Memory B cell (primary cell): ENCODE measurements at places on chromosomes 11 and 22.

DNA sequence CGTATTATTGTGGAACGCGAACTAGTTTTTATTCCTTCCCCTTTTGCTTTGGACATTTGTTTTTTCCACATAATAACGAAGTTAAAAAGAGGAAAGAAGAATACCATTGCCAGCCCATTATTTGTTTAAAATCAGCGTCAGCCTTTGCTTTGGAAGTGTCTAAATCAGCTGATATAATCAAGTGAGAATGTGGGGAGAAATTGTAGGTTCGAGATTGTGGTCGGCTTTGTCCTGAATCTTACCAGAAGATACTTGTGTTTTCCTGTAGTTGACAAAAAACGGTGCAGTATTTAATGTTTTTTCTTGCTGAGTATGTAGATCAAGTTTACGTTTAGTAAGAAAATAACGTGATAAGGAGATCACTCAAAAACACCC lies 935 bp downstream of the ZNF143 start:
- no peak for DNase-seq

GRCh38 chr11:67494371-67495233 lies 10.6 kb downstream of the PITPNM1 start:
- DNase-seq = no peak

DNA sequence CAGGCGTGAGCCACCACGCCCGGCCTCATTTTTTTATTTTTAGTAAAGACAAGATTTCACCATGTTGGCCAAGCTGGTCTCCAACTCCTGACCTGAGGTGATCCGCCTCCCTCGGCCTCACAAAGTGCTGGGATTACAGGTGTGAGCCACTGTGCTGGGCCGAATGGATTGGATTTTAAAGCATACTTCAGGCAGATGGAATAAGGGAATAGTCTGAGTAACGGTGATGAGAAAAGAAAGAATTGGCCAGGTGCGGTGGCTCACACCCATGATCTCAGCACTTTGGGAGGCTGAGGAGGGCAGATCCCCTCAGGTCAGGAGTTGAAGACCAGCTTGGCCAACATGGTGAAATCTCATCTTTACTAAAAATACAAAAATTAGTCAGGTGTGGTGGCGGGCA lies 2.1 kb upstream of the CBL start:
- no peak for DNase-seq

DNA sequence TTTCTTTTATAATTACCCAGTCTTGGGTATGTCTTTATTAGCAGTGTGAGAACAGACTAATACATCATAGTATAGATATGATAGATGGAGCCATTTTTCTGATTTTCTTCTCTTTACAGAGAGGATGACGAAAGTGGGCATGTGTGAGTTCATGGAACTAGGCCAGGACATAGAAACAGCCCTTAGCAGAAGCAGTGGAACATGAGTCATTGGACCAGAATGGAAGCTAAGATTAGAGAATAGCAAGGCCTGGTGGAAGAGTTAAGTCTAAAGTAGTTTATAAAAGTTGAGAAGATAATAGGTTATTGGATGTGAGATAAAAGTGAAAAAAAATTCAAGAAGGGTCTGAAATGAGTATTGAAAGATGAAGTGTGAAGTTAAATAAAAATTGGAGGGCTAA lies 97.0 kb upstream of the MPPED2 start:
- DNase-seq = no peak

- no peak for DNase-seq
These were observed 2048.3 kb upstream of the RAG2 start for GRCh38 chr11:38646382-38646781.

GRCh38 chr11:123822032-123822431 lies 15.9 kb upstream of the OR6M1 start:
- DNase-seq = no peak

- no peak for DNase-seq
These were observed 99.8 kb upstream of the OR9G4 start for GRCh38 chr11:56848141-56848809.

- DNase-seq = no peak
These were observed 292.8 kb downstream of the NXPE2 start for GRCh38 chr11:114970927-114971645.

- DNase-seq = no peak
These were observed 858.7 kb upstream of the RAG2 start for GRCh38 chr11:37456746-37457145.

DNA sequence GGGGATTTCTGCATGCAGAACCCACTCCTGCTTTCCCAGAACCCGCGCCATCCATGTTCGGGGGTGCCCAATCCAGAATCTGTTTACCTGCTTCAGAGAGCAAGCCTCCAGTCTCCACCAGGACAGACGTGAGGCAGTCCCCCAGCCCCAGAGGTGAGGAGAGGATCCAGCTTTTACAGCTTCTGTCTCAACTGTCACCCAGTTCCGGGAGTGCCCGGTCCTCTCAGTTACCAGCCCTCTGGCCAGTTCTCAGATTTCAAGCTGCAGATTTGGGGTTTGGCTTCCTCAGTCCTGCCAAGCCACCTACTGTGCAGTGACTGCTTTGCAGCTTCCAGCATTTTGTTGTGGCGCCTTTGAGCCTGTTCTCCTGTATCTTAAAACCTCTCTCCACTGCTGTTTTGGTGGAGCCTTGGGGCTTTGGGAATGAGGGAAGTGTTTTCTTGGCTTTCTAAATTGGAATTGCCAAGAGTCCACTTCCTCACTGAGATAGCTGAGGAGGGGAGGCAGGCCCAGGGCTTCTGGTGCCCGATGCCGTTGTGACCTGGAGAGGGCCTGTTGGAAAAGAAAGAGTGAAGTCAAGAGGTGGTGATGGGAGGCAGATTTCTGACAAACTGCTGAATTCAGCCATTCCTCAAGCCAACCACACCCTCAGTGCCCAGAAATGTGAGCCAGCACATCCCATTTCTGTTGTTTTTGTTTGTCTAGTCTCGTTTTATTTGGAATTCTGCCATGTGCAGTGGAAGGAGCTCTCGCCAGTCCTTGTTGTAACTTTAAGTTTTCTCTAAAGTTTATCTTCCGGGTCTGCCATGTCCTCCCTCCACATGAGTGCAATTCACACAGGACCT lies 513.4 kb downstream of the TBC1D22A start:
- DNase-seq = no peak

- peak; percentile 89 for DNase-seq
These were observed 1.5 kb downstream of the CASTOR1 start for GRCh38 chr22:30287648-30288418.

DNA sequence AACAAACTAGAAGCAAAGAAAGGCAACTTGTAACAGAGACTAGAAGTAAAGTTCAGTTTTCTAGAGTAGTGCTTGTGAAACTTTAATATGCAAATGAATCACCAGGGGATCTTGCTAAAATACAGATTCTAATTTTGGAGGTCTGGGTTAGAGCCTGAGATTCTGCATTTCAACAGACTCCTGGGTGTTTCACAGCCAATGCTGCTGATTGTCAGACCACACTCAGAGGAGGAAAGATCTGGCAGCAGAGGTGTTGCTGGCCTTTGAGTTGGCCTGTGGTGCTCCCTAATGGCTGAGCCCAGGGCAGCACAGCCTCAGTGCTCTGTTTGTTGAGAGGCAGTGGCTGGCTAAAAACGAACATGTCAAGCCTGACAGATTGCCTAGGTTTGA lies 5.4 kb downstream of the CRY2 start:
- no peak for DNase-seq

- no peak for DNase-seq
These were observed 20.3 kb downstream of the FAM118B start for GRCh38 chr11:126231725-126232459.

- DNase-seq = no peak
These were observed 407.0 kb downstream of the BRD1 start for GRCh38 chr22:49420651-49421050.

- no peak for DNase-seq
These were observed 16.2 kb downstream of the SLC37A2 start for GRCh38 chr11:125079151-125079877.

GRCh38 chr11:34546511-34547209 lies 33.1 kb upstream of the ELF5 start:
- no peak for DNase-seq

GRCh38 chr11:131495423-131495822 lies 125.0 kb downstream of the NTM start:
- DNase-seq = no peak

DNA sequence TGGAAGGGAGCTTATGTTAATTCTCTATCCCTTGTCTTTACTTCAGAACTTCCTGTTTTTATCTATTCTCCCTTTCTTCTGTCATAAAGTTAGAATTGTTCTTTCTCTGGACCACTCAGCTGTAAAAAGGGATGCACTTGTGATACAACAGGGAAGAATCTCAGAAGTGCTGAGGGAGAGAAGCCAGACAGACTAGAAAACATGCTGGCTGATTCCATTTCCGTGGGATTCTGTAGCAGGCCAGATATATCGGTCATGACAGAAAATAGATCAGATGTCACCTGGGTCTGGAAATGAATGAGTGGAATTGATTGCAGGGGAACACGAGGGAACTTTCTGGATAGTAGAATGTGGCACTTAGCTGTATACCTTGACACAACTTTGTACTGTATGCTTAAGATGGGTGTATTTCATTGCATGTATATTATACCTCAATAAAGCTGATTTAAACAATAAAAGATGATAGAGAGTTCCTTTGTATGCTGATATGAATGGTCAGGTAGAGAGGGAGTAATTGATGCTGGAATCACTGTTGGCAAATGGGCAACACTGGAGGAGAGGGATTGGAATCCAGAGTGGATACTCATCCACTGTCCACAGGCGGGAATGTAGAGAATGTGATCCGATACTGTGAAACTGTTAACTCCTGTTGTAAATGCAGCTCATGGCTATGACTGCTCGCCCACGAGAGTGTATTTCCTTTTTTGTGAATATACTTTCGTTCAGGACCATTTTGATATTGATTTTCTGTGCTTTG lies 59.6 kb downstream of the ATXN10 start:
- DNase-seq = no peak

DNA sequence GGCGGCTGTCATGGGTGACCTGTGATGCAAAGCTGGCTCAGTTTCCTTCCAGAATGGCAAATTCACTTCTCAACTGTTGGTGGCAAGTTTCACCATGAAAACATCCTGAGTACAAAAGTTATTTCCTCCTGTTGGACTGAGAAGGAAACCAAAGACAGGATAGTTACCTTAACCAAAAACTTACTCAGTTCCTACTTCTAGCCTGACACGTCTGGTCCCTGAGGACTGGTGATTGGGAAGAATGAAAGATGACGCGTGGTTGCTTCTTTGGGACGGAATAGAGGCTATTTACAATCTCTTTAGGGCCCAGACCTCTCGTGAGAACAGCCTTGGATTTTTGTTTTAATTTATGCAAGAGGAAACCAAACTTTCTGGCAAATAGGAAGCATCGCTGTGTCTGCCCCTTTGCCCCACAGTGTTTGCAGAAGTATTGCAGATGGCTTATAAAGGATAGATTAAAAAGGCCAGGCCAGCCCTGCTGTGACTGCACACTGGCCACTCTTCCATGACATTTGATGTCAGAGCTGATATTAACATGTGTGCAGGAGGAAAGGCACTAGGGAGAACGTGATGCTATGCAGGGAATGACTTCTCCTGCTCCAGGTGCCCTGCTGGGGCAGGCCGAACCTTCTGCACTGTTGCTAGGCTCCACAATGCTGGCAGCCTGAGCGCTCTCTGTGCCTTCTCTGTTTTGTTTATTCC lies 7.6 kb downstream of the VPS26B start:
- no peak for DNase-seq

- DNase-seq = no peak
These were observed 15.6 kb downstream of the SIAE start for GRCh38 chr11:124657904-124658303.

DNA sequence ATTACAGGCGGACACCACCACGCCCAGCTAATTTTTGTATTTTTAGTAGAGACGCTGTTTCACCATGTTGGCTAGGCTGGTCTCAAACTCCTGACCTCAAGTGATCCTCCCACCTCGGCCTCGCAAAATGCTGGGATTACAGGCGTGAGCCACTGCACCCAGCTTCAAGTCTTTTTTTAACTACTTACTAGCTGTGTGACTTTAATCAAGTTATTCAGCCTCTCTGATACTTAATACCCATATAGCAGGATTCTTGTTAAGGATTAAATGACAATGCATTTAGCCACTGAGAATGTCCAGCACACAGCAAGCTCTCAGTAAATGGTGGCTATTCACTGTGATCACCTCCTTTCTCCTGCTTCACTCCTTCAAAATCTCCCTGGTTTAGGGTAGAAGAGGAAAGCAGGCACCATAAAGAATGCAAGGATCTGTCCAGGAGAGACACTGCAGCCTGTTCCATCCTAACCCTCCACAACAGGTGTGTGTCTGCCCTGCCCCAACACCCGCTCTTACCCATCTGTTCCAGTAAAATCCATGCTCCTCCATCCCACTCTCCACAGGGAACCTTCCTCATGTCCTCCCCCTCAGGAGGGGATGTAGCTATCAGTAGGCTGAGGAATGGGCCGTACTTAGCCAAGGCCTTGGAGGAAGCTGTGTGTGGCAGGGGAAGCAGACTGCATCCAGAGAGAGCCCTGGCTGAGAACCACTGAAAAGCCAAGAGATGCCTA lies 69.3 kb downstream of the MICAL3 start:
- DNase-seq = no peak

DNA sequence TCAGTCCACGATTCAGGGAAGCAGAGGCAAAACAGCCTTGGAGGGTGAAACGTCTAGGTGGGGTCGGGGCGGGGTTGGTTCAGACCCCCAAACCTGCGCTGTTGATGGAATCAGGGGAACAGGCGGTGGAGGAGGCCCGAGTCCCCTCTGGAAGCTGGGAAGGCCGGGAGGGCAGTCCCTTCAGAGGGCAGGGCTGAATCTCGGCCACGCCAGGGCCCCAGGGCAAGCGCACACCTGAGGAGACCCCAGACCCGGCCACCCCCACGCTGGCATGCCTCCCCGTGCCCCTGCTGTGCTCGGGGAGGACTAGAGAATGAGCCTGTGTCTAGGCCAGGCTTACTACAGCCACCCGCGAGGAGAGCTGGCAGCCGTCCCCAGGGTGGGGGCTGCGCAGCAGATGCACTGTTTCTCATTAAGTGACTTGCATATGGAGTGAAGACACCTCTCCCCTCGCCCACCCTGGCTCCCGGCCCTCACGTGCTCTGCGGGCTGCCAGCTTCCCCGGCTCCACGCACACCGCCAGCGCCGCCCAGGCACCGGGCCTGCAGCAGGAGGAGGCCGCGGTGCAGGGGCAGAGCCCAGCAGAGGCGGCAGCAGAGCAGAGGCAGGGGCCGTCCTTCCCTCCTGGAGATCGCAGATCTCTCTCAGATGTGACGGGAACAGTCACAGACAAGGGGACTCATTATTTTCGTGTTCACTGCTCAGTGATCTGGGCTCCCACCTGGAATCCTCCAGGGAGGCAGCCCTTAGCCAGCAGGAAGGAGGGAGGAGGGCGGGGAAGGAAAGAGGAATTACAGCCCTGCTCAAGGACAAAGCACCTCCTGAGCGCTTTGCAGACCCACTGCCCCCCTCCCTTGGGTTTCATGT lies 47.1 kb upstream of the OPCML start:
- DNase-seq = no peak

DNA sequence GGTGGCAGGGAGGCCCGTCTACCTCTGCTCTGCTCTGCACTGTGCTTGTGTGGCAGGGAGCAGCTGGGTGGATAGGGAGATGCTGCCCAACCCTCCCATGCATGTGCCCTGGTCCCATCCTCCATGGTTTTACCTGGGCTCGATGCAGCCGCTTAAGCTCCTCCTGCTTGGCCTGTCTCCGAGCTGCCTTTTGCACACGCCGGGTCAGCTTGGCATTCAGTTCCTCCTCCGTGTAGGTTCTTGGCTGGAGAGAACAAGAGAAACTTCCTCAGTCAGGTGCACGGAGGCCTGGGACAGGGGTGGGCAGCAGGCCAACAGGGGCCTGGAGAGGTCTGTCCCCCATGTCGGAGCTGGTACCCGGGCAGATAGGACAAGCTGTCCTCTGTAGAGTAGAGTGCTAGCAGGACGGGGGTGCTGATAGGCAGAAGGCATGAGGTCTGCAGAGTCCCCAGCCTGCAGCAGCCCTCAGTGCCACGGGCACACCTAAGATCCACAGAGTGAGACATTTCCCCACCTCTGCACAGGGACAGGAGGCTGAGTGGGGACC lies 36.4 kb upstream of the BID start:
- no peak for DNase-seq
